Ecto neural progenitor cell (in vitro differentiated cells): ENCODE measurements at places on chromosomes 11 and 22.

DNA sequence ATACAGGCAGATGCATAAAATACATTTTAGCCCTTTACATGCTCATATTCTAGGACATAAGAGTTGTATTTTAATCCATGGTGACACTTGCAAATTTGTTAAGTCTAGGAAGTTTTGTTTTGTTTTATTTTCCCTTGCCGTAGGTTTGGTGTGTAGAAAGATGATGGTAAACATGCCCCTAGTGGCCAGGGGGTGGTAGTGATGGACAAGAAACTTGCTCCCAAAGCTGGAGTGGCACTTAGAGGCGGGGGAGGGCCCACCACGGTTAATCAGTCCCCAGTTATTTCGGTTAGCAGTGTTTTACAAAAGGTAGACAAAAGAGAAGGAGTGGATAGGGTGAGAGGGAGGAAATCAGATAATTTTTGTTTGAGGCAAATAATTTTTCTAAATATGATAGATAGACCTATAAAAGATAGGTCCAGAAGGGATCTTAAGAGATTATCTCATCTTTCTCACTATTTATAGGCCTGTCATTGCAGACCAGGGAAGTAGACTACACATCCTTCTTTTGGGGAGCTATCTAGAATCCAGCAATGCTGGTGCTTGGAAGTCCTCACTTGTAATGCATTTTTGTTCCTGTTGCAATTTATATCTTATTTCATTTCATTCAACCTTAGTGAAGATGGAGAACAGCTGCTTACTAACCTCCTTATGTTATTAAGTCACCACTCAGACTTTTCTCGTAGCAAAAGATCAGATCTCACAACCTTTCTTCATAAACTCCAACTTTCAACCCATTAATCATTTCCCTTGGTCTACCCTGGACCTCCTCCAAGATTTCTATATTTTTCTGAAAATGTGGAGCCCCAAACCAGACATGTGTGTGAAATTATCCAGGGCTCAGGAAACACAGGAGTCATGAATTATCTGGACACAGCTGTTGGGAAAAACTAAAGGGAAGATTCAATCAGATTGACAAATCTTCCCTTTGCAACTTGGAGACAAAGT is 5.9 kb upstream of the BDNF start:
- peak; percentile 51 for DNase-seq

DNA sequence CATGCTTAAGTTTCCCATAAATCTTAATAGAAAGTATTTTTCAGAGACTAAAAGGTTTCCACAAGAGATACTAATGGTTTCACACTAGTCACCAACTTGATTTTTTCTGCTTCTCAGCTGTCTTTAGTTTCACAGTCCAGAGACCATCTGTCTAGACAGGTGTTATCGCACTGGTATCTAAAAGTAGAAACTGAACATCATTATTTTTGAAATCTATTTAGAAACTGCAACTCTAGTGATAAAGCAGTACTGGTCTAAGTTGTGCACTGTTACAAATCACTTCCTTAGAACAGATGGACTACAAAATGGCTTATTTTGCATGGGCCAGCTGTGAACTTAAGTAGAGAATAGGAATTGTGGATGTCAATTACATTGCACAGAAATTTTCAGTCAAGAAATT is 78.0 kb downstream of the CNTN5 start:
- DNase-seq: no peak

GRCh38 chr22:28817919-28818859 is 17.8 kb upstream of the XBP1 start:
- no peak for DNase-seq

DNA sequence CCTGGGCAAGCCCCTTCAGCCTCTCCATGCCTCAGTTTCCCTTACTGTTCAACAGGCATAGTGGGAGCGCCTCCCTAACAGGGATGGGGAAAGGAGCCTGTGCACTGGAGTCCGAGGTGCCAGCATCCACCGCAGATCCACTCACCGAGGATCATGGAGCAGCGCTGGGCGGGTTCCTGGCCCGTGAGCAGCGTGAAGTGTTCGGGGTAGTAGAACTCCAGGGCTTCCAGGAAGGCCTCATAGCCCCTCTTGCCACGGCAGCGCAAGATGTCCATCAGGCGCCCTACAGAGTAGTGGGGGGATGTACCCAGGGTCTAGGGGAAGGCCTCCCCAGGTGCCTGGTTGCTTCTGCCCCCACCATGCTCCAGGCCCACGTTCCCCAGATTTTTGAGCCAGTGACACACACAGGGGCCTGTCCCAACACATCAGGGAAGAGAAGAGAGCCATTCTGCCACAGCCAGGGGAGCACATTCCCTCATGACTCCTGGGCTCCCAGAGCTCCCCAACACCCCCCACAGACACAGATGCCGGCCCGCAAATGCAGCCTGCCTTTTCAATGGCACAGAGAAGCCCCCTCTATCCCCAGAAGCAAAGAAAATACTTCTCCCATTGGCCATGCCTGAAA is 1.3 kb downstream of the CARD10 start:
- peak; percentile 45 for DNase-seq

- no peak for DNase-seq
Measured at GRCh38 chr22:28910569-28911303, 27.4 kb downstream of the ZNRF3 start.

DNA sequence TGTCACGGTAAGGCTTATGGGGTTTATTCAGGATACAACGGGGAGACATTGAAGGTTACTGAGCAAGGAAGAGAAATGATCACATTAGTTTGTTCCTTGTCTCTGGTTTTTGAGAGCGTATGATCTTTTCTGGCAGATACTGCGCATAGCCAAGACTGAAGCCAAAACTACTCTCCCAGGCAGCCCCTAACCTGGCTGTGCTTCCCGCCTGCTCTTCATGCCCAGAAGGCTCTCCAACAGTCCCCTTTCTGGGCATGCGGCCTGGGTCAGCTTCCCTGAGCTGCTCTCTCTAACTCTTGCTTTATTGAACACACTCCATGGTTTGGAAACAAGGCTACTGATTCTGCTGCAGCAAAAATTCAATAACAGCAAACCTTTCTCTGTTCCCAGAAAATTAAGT is 306.6 kb downstream of the BUD13 start:
- DNase-seq: no peak

DNA sequence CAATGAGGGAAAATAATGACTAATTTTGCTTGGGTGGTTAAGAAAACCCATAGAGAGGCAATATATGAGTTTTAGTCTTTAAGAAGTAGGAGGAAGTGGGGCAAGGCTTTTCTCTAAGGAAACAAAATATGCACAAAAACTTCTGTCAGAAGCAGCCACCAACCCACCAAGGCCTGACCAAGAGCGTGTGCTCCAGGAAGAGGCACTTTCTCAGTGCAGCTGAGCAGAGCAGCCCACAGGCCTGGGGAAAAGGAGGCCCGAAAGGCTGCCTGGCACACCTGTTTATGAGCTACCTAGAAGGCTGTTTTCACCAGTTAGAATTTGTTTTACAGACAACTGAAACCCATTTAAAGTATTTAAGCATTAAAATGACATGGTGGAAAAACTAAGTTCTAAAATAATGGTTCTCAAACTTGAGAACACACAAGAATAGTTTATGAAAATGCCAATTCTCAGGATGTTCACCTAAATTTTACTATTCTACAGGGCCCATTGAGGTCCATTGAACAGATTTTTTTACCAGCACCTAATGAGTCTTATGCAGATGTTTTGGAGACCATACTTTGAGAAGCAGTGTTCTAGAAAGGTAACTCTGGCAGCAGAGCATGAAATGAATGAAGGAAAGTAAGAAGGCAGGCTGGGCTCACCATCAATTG is 160.5 kb upstream of the DDI1 start:
- DNase-seq: no peak

DNA sequence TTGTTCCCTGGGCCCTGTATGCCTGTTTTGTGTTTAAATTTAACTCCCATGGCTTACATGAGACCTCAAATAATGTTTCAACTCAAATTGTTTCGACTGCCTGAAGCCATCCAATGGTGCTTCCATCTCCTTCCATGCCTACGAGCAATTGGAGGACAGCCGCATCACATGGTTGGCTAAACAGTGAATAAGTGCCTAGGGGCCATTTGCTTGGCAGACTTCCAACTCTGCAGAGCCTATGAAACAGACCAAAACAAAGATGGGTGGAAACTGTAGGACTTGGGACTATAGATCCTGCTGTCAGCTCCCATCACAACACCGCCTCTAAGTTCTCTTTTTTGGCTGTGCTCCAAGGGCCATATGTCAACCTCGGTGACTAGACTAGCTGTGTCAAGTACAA is 84.1 kb downstream of the PARVA start:
- no peak for DNase-seq

- no peak for DNase-seq
Measured at GRCh38 chr11:27558401-27558800, 51.8 kb upstream of the LIN7C start.

DNA sequence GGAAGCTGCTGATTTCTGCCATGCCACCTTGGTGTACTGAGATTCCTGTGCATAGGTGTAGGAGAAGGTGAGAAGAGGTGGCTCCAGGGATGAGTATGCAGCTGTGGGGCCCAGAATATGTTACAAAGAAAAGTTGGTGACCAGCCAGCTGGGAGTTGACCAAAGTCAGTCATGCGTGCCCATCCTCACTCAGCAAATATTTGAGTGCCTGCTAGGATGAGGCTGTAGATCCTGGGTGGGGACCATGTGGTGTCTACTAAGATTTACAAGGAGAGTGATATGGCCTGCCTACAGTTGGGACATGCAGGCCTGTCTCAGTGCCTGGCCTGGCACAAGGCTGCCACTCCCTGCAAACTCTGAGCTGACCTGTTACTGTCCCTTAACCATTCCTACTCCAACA is 19.4 kb downstream of the RNF185 start:
- DNase-seq: no peak

DNA sequence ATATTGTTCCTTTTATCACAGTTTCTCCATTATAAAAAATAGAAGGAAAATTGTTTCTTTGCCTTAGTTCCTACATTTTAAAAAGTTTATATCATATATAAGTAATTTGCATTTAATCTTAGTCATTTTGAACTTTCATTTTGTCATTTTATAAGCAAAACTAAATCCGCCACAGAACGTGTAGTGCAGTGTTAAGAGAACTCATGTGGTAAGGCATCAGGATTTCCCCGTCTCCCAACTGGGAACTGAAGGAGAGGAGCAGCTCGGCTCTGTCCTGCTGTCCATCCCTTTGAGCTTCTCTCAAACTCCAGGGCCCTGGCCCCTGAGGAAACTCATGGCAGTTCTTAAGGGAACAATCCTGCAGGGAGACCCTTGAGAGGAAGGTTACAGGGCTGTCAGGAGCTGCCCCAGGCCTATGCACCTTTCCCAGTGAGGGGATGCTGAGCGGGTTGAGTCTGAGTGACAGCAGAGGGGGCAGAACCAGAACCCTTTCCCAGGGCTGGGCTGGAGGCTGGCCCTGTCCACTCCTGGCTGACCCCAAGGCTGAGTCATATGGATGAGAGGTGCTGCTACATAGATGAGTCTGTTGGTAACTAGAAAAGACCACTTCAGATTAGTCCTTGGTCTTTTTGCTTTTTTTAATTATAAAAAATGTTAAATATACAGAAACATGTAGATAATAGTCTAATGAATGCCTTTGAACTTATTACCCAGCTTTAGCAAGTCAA is 333.1 kb downstream of the TBC1D22A start:
- DNase-seq: no peak

DNA sequence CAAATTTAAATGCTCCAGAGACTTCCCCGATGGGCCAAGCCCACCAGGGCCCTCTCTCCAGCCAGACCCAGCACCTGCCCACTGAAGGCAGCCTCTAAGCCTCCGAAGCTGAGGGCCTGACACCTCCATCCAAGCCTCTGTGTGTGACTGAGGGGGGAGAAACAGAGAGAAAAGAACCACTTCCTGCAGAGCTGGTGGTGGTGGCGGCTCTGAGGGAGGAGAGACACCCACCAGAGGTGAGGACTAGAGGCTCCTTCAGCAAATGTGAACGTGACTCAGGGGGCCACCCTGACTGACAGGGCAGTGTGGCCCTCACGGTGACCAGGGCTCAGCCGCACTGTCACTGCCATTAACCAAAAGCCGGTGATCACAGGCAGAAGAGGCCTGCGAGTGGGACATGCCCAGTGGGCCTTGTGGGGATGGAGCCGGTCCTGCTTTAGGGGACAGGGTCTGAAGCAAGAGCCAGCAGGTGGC is 31.0 kb upstream of the CD5 start:
- no peak for DNase-seq

- no peak for DNase-seq
Measured at GRCh38 chr11:79686703-79687419, 246.0 kb upstream of the TENM4 start.

- DNase-seq: no peak
Measured at GRCh38 chr11:122375687-122376399, 259.8 kb upstream of the BLID start.

- no peak for DNase-seq
Measured at GRCh38 chr11:87326594-87326993, 288.9 kb downstream of the TMEM135 start.

DNA sequence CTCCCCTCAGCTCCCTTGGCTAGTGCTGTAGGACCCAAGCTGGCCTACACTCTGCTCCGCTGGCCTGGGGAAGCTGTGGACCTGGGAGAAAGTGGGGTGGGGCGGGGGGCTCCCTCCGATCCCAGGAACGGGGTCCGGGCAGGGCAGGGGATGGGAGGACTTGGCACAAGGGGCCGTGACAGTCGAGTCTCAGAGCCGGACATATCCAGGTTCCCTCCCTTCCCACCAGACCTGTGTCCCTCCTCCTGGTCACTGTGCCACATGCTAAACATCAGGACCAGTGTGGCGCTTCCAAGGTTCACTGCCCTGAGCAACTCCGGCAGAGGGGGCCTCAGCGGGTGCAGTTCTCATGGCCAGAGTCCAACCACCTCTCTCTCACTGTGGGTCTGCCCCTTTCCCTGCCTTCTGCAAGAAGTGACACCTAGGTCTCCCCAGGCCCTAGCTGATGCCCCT is 2.0 kb downstream of the DUSP8 start:
- no peak for DNase-seq

DNA sequence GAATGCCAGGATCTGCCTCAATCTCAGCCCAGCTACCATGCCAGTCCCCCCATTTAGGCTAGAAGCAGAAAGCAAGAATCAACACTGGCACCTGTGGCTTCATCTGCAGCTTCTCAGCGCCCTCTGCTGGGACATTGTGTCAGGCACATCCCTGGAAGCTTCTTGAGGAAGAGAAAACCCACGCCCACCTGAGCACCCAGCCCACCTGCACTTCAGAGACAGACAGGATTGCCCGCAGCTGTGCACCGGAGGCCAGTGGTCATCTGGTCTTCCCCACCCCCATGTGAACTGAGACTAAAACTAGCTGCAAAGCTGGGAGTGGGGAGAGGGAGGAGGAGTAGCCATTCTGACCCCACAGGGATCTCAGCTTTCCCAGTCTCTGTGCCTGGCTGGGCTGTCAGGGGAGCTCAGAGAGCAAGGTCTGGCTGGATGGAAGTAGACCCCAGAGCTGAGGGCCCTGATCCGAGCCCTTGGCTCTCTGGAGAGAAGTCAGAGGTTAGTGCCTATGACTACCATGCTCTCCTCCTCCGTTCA is 66.8 kb downstream of the FEZ1 start:
- peak; percentile 78 for DNase-seq

DNA sequence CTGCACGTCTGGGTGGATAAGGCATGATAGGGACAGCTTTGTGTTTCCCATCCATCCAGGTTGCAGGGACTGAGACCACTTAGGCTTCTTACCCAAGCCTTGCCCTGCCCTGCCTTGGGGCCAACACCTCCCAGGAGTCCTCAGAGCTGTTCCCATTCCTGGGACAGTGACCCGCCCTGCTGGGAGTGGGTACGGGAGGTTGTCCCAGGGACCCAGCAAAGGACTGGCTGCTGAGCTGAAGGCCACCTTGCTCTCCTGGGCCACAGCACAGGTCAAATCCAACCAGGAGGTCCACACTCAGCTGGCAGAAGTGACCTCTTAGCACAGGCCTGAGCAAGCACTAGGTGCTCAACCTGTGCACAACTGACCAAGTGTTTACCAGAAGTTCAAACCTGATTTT is 16.9 kb upstream of the ARHGEF17 start:
- no peak for DNase-seq
